HS-27A (cell line): ENCODE measurements at places on chromosomes 2 and 18.

DNA sequence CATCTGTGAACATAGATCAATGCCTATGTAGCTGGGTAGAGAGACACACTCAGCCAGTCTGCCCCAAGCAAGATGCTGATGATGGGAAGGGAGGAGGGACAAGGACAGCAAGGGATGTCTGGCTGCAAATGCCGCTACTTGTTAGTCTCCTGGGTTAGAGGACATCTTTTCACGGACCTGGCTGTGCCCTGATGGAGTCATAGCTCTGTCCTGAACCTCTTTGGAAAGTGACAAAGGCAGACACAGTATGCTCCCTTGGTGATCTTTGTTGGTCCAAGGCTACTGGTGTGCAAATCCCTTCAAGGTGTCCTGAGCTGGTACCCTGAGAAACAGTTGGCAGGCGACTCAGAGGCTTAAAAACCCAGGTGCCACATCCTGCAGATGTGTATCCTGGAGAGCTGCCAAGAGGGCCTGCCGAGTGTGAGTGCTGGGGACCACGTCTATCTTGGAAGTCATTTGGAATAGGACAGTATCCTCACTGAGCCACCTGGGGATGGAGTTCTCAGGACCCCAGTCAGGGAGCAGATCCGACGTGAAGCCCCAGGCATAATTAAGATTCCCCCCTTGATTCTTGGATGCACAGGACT is 10.8 kb downstream of the FOSL2 start:
- DNase-seq, result no peak

GRCh38 chr2:157303612-157304011 is 22.0 kb downstream of the ERMN start:
- no peak for DNase-seq

GRCh38 chr2:18551169-18551568 is 9.3 kb downstream of the RDH14 start:
- DNase-seq, result no peak

- DNase-seq, result no peak
These were observed 118.8 kb downstream of the SETBP1 start for GRCh38 chr18:44799382-44799906.

- no peak for DNase-seq
These were observed 187.3 kb upstream of the CHST9 start for GRCh38 chr18:27372386-27372785.

- no peak for DNase-seq
These were observed 98.1 kb downstream of the SETBP1 start for GRCh38 chr18:44778788-44779187.

- no peak for DNase-seq
These were observed 185.6 kb downstream of the RIT2 start for GRCh38 chr18:42929857-42930256.

- DNase-seq, result no peak
These were observed 2.1 kb downstream of the ARID5A start for GRCh38 chr2:96538487-96539214.

DNA sequence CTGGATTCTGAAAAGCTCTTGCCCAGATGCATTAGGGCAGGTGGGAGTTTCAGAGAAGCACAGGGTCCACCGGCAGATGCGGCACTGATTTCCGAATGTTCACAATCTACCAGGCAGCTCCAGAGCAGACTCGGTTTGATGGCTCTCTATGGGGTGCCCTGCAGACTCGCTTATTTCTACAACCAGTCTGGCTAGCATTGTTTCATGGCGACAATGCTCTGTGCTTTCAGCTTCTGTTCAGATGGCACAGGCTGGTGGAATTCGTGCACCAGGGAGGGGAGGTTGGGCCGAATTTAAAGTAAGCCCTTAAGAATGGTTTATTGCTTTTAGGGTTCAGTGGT is 9.9 kb downstream of the MYT1L start:
- no peak for DNase-seq

GRCh38 chr2:11550901-11551568 is 17.2 kb downstream of the GREB1 start:
- no peak for DNase-seq

DNA sequence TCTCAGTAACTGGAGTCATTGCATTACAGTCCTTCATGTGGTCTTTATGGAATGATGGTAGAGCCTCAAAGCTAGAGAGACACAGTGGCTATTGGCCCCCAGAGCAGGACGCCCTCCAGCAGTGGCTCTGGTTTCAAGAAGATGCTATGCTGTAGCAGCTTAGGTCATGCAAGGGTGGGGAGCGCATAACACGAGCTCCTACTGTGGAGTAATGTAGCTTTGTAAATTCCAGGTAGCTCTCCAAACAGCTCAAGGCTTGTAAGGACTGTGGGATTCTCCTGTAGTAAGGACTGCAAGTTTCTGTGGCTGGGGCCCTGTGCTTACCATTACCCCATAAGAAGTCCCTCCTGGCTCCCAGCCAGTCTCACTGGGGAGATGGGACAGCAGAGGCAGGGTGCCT is 15.6 kb downstream of the APLF start:
- no peak for DNase-seq
